ENCODE measurements at places on chromosomes 7 and 10.
A peak's percentile ranks its signal among the peaks of the same experiment; 100 is the strongest.

DNA sequence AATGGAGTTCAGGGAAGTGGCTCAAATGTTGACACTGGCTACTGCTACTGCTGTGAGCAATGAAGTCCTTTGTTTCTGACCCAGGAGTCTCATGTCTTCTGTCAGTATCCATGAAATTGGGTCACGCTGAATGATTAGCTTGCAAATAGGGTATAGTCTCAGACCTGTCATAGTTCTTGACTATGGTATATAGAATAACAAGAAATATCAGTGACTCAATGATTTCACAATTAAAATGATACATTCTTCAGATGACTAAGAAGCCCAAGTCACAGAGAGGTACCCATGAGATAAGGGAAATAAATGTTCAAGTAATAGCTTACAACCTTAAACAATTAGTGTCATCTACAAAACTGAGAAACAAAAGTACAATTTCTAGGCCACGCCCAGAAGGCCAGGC, 89.3 kb downstream of the LYZL2 start:
- no peak for DNase-seq

GRCh38 chr7:30430276-30430675, 48.3 kb downstream of the NOD1 start:
- no peak for DNase-seq

- DNase-seq = no peak
Observed at GRCh38 chr10:29823553-29824080, 188.8 kb upstream of the SVIL start.

GRCh38 chr7:91168871-91169829, 95.1 kb upstream of the FZD1 start:
- no peak for DNase-seq

DNA sequence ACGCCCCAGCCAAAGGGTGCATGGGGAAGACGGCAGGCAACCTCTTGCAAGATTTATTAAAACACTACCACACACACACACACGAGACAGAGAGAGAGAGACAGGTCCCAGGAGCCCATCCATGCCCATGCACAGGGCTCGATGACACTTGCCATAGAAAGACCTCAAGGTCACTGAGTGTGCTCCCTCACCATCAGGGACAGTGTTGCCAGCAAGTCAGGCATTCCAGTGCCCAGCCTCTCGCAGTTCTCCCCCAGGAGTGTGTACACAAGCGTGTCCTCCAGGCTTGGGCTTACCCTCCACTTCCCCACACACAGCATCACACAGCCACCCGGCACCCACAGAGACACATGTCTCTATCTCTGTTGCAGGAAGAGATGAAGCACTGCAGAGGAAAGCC, 46.8 kb upstream of the SLF2 start:
- DNase-seq = no peak

DNA sequence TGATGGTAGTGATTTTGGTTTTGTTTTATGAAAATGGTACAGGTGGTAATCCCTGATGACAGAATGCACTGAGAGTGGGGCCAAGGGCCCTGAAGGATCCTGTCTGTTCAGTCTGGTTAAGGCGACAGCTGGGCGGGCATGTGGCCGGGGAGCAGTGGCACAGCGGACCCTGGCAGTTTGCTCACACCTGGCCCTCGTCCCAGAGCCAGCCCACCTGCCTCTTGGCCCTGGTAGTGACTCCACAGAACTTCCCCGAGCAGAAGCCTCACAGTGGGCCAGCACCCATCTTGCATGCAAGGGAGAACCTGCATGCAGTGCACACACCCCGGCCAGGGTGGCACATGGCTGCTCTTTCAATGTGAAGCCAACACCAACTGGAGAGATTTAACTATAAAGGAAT, 82.8 kb downstream of the ALOX5 start:
- DNase-seq = no peak

- DNase-seq = peak; percentile 41
Observed at GRCh38 chr10:77846718-77847311, 79.7 kb downstream of the DLG5 start.

- no peak for DNase-seq
Observed at GRCh38 chr7:152866125-152866524, 106.6 kb downstream of the ACTR3B start.

- no peak for DNase-seq
Observed at GRCh38 chr10:77925410-77925794, 1.2 kb downstream of the DLG5 start.

DNA sequence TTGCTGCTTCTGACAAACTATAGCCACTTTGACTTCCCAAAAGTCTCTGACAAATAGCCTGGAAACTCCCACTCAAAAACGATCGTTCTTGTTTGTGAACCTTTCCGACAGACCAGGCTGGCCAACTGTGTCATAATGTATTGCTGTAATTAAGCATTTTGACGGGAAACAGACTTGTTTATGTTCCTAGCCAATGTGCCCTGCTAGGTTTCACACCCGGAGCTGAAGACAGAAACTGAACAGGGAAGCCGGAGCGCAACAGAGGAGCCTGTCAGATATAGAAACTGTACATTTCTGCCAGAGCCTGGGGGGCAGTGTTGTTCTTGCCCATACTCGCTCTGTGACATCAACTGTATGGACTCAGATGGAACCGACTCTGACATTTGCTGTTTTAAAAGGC, 55.3 kb upstream of the C7orf33 start:
- no peak for DNase-seq

- no peak for DNase-seq
Observed at GRCh38 chr7:155701972-155702544, 57.6 kb downstream of the RBM33 start.

DNA sequence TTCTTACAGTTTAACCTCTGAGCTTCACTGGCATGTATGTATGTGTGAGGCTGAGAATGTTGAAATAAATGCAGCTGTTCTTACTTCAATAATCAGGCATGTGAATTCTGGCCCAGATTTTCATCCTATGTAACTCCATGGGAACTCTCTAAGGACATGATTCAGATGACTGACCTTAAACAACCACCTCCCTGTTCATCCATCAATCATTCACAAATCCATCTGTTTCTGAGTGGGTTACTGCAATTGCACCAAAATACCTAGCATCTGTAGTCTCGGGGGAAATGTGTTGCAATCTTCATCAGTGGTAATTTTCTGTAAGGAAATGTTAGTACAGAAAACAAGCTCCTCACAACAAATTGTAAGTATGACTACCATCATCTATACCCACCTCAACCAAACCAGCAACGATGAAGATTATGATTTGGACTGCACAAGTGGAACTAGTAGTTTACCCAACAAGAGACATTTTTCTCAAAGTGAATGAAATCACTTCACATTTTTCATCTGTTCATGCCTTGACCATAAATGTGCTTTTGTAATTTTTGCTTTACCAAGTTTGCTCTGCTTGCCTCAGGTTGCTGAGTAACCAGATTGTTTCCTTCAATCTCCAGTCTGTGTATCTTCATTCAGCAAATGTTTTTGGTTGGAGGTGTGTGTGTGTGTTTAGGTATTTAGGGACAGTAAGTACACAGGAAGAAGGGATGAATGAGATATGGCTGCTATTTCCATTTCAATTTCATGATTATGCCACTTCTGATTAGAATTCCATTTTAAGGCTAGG, 65.7 kb upstream of the FZD8 start:
- no peak for DNase-seq

DNA sequence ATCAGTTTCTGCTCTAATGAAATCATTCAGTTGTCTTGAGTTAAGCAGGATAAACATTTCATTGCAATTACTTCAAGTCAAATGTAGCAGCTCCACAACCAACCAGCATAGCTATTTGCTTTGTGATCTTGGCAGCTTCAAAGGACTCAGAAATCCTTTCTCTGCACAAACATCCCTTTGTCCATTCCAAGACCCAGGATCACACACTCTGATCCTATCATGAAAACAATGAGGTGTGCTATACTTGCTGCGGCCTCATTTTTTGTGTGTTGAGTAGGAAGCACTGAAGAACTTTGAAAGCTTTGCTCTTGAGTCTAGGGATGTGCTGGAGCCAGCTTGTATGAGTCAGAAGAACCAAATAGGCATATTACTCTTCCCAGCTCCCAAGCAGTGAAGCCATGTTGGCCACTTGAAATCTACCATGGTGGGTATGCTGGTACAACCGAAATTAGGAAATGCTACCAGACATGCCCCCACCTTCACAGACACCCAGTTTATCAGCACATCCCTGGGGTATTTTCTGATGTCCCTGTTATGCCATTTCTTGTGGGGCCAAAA, 199.4 kb upstream of the PRSS58 start:
- no peak for DNase-seq

DNA sequence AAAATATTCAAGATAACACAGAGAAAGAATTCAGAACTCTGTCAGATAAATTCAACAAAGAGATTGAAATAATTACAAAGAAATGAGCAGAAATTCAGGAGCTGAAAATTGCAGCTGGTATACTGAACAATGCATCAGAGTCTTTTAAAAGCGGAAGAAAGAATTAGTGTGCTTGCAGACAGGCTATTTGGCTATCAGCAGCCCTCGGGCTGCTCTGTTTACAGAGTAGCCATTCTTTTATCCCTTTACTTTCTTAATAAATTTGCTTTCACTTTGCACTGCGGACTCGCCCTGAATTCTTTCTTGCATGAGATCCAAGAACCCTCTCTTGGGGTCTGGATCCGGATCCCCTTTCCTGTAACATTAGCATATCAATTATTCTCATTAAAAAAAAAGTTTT, 1040.0 kb downstream of the SORCS3 start:
- DNase-seq = no peak

DNA sequence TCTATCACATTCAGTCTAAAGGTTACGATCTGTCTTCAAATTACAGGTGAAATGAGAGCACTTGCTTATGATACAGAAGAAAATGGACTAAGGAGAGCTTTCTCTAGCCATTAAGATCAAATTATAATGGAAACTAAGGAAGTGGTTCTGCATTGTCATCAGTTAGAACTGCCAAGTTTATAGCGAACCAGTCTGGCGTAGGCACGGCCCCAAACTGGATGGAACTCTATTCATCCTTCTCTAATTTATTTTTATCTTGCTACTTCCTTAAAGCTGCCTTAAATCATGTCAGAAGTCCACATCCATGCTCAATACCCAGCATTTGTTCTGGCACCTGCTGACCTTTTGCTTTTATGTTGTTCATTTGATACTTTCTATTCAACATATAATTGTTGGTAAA, 63.7 kb upstream of the APBB1IP start:
- no peak for DNase-seq

DNA sequence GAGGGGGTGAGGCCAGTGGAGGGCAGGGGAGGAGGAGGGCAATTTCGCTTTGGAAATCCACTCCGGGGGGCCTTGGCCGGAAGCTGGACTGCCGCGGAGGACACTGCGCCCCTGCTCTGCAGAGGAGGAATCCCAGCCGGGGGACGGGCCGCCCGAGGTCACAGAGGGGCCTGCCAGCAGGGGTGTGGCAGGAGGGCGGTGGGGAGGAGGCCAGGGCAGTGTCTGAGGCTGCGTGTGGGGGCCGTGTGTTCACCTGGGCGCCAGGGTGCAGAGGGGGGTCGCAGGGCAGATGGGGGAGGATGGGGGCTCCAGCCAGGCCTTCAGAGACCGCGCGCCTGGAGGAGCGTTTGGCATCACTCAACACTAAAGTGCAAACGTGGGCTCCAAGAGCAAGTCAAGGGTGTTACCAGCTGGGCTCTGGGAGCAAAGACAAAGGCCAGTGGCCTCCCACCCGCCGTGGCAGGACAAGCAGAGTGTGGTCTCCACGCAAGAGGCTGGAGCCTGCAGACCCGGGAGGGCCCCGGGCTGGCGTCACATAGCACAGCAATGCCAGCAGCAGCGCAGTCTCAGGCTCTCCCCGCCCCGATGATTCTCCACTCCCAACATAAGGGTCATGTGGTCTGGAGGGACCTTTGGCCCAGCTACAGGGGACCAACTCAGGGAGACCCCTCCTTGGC, 45.3 kb upstream of the DNAJB6 start:
- DNase-seq = no peak

DNA sequence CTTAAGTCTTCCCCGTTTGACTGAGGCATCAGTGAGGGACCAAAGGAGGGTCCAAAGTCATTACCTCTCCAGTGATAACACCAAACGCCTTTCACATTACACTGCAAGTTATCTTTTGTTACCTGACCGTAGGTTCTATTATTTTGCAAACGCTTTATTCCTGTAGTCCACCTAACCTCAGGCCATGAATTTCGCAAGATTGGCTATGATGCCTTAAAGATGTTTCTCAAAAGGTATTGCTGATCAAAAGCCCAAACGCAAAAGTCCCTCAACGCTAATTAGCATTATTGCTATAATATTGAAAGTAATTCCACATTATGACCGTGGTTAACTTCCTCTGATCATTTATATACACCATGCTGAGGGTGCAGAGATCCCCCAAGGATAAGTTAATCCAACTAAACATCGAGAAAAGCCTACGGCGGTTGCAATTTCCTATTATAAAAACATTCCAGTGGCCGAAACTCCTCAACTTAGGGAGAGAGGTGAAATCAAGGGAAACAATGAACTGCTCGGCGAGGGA, 649 bp downstream of the DNA2 start:
- no peak for DNase-seq

GRCh38 chr10:19579761-19580545, 236.3 kb upstream of the PLXDC2 start:
- no peak for DNase-seq

DNA sequence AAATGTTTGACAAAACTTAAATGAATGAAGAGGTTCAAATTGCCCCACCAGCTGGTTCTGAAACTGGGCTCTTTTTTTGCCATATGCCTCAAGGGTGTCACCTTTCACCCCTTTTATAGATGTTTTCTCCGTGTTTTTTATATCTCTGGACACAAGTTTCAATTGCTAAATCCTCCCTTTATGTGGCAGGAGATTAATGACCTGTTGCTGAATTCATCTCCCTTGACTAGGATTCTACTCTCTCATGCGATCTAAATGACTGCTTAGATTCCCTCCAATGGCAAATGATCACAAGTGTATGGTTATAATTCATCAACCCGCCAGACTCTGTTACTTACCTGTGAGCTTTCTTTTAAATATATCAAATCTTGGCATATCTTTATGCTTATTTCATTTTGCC, 677.0 kb upstream of the POT1 start:
- no peak for DNase-seq

- no peak for DNase-seq
Observed at GRCh38 chr7:12434012-12434642, 30.5 kb upstream of the VWDE start.

- DNase-seq = no peak
Observed at GRCh38 chr10:94963901-94964300, 25.4 kb downstream of the CYP2C9 start.
